Omental fat pad (tissue), 4 donors: ENCODE measurements at places on chromosomes 7 and 10.

DNA sequence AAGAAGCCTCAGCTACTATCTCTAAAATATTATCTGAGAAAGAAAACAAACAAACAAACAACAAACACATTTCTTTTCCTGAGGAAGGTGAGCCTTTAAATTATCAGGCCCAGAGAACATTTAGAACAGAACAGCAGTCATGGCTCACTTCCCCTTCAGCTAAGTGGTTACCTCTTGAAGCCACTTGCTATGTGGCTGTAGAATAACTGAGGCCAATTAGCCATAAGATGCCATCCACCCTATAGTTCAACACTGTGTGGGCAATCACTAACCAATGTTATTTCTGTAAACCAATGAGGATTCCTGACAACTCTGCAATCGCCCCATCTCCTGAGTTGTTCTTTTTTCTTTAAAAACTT lies 3.7 kb upstream of the UPP1 start:
- DNase-seq, result no peak

- no peak for DNase-seq
These were observed 144.0 kb downstream of the PLPP4 start for GRCh38 chr10:120600871-120601649.

GRCh38 chr10:113420733-113421675 lies 131.8 kb upstream of the HABP2 start:
- DNase-seq, result no peak

DNA sequence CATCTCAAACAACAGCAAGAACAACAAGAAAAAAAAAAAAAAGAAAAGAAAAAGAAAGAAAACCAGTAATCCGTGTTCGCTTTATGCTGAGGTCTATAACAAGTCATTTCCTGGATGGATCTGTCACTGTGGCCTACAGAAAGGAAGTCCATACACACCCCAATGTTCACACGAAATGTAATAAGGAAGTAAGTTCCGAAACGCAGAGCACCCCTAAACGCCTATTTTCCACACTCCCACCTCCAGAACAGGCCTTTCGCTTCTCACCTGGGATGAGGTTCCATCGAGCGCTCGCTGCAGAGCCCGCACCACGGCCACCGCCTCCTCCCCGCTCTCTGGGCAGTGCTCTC lies 735 bp downstream of the ZNF394 start:
- DNase-seq, result no peak

GRCh38 chr7:84013616-84014240 lies 180.9 kb downstream of the SEMA3A start:
- DNase-seq, result no peak

- no peak for DNase-seq
These were observed 327.3 kb downstream of the ADARB2 start for GRCh38 chr10:1410032-1410431.

DNA sequence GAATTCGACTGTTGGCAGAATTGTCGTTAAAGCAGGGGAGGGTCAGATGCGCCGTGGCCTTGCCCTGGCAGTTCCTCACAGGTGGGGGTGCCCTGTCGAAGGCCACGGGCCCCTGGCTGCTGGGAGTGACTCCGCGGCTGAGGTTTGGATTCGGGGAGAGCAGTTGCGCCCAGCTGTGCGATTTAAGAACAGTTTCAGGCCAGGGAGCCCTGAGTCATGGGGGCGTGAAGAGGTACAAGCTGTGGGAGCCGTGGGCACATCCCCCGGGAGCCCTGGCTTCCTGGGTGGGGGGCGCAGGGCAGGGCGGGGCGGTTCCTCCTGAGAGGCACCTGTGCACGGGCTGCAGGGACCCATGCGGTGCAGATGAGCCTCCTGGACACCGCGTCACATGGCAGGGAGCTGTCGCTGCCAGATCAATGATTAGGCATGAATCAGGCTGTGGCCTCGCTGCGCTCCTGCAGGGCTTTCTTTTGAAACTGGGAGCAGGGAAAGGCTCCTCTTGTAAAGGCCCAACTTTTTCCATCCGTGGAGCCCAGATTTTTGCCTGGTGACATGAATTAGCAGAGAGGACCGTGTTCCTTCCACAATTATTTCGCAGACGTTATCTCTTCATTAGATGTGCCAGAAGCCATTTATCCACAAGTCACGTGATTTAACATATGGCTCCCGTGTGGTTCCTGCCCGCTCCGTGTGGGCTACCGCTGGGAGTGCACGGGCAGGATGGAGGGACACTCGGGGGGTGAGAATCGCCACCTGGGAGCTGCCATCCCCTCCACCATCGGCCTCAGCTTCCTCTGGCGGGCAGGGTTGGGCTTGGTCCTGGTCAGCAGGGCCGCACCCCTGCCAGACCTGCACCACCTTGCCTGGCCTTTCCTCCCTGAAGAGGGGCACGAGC lies 918 bp downstream of the PWWP2B start:
- DNase-seq, result no peak

GRCh38 chr10:119980956-119981750 lies 88.6 kb downstream of the SEC23IP start:
- no peak for DNase-seq
